ENCODE measurements at places on chromosomes 1 and 21.

DNA sequence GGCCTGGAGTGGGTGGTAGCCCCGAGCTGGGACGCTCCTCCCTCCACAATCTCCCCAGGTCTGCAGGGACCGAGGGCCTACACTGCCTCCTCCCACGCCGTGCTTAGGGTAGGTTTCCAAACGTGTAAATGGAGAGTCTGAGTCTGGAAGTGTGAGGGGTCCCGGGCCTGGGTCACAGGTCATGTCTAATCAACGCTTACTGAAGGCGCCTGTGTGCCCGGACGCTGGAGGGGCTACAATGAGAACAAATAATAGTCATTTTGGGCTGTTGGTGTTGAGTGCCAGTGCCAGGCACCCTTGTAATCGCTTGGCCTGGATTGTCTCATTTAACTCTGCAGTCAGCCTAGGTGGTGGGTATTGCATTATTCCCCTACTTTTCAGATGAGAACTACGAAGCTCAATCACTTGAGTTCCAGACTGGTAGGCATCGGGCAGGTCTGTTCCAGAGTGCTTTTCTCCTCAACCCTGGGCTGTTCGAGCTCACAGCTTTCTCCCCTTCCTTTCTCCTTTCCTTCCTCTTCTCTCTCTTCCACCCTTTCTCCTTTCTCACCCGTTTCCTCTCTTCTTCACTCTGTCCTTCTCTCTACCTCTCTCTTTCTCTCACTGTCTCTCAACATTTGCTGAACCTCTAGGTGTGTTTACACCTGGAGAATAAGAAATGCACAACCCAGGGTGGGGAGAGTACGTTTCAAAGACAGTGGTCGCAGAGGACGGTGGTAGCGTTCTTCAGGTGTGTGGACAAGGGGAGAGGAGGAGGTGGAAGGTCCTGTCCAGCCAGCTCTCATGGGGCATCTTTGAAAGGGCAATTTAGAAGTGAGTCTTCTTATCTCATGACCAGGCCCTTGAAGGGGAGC, 883 bp downstream of the SLC66A1 start:
- DNase-seq, result no peak

DNA sequence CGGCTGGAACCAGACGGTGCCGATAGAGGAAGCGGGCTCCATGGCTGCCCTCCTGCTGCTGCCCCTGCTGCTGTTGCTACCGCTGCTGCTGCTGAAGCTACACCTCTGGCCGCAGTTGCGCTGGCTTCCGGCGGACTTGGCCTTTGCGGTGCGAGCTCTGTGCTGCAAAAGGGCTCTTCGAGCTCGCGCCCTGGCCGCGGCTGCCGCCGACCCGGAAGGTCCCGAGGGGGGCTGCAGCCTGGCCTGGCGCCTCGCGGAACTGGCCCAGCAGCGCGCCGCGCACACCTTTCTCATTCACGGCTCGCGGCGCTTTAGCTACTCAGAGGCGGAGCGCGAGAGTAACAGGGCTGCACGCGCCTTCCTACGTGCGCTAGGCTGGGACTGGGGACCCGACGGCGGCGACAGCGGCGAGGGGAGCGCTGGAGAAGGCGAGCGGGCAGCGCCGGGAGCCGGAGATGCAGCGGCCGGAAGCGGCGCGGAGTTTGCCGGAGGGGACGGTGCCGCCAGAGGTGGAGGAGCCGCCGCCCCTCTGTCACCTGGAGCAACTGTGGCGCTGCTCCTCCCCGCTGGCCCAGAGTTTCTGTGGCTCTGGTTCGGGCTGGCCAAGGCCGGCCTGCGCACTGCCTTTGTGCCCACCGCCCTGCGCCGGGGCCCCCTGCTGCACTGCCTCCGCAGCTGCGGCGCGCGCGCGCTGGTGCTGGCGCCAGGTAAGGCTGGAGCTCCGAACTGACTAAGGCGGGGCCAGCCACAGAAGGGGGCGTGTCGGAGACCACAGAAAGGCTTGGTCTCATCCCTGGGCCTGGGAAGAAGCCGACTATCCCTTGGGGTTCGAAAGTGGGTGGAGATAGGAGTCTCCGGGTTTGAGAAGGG, 486 bp downstream of the SLC27A3 start:
- peak; percentile 81 for DNase-seq

- no peak for DNase-seq
Measured at GRCh38 chr1:24864370-24864777, 65.7 kb downstream of the RUNX3 start.

GRCh38 chr1:167499664-167500101, 18.6 kb downstream of the CD247 start:
- DNase-seq, result peak; percentile 45

DNA sequence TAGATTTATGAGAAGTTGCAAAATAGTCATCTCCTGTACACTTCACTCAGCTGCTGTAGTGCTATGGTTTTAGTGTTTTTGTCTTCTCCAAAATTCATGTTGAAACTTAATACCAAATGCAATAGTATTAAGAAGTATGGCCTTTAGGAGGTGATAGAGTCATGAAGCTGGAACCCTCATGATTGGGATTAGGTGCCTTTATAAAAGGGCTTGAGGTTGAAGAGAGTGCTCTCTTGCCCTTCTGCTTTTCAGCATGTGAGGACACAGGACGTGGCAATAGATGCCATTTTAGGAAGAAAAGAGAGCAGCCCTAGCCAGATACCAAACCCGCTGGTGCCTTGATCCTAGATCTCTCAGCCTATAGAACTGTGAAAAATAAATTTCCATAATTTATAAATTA, 87.6 kb downstream of the CTH start:
- no peak for DNase-seq

- DNase-seq, result no peak
Measured at GRCh38 chr1:227791425-227792143, 23.9 kb upstream of the PRSS38 start.

DNA sequence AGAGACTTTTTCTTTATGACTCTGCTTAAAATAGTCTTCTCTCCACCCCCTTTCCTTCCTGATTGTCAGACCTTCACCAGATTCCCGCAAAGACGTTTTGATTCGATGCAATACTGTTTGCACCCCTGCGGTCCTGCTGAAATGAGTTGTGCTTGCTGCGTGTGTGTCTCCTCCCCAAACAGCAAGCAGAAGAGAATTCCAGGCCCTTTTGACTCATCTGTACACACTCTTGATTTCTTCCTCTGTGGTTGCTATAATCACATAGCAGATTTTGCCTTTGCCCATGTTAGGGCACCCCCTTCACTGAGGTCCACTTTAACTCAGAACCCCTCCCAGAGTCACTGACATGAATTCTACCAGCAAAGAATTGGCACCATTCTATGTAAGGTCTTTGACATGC, 136.5 kb downstream of the ZZZ3 start:
- DNase-seq, result no peak

GRCh38 chr1:67579623-67580394, 105.2 kb upstream of the GADD45A start:
- DNase-seq, result no peak

- DNase-seq, result no peak
Measured at GRCh38 chr1:97806326-97806725, 114.5 kb downstream of the DPYD start.

GRCh38 chr1:55775007-55775406, 559.8 kb upstream of the USP24 start:
- no peak for DNase-seq

DNA sequence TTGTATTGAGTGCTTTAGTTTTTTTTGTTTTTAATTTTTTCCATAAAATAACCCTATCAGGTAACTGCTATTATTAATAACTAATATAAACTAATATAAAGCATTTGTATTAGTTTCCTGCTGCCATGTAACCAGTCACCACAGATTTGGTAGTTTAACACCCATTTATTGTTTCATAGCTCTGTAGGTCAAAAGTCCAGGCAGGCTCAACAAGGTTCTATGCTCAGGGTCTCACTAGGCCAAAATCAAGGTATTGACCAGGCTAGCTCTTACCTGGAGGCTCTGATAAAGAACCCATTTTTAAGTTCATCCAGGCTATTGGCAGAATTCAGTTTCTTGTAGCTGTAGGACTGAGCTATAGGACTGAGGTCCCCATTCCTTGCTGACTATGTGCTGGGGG, 189.4 kb downstream of the DAB1 start:
- no peak for DNase-seq

- DNase-seq, result no peak
Measured at GRCh38 chr1:3021801-3022401, 634 bp downstream of the ACTRT2 start.

- DNase-seq, result no peak
Measured at GRCh38 chr21:41955516-41955915, 1.7 kb upstream of the C2CD2 start.

- peak; percentile 50 for DNase-seq
Measured at GRCh38 chr21:42232176-42232825, 13.4 kb downstream of the ABCG1 start.

GRCh38 chr1:151108331-151108730, 37.8 kb downstream of the GABPB2 start:
- DNase-seq, result no peak

DNA sequence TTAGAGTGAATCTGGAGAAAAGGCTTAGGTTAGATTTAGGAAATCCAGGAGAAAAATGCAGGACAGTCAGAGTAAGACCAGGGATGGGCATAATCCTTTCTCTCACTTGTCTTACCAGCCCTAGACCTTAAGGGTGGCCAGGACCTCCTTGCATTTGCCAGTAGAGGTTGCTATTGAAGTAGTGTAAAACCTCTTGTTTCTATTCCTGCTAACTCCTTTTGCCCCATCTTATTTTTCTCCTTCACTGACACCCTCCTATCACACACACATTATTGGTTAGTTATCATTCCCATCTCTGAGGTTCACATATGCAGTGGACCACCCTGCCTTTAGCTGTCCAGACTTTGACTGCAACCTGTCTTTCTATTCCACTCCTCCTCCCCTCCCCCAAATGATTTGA, 75.0 kb upstream of the MACF1 start:
- DNase-seq, result no peak

DNA sequence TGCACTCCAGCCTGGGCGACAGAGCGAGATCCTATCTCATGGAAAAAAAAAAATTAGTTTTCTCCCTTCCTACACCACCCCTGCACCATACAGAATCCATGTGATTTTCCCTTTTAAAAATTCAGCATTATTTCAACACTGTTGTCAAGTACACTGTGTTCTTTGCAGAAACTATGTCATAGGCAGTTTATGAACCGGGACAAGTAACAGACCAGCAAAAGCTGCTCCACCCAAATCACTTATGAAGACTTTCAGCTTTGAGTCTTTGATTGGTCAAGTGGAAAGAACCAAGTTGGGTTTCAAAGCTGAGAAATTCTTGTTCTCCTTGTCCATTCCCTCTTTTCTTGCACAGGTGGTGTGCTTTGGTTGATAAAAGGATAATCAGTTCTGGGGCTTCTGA, 173.0 kb downstream of the CDC7 start:
- DNase-seq, result no peak

GRCh38 chr1:165828103-165828668, 772 bp downstream of the UCK2 start:
- peak; percentile 48 for DNase-seq

- DNase-seq, result no peak
Measured at GRCh38 chr21:28445141-28445830, 547.4 kb downstream of the LTN1 start.

GRCh38 chr1:54229281-54229891, 29.4 kb downstream of the MRPL37 start:
- peak; percentile 17 for DNase-seq

GRCh38 chr1:178846306-178846705, 24.6 kb downstream of the ANGPTL1 start:
- DNase-seq, result no peak

GRCh38 chr1:210758761-210759160, 375.2 kb downstream of the KCNH1 start:
- DNase-seq, result no peak

- no peak for DNase-seq
Measured at GRCh38 chr1:110545492-110545891, 26.5 kb upstream of the KCNA10 start.

GRCh38 chr21:37449302-37449937, 82.8 kb downstream of the DYRK1A start:
- DNase-seq, result no peak

- DNase-seq, result no peak
Measured at GRCh38 chr1:24327891-24328290, 8.7 kb downstream of the GRHL3 start.

GRCh38 chr1:101323535-101323934, 86.7 kb downstream of the S1PR1 start:
- DNase-seq, result no peak

- DNase-seq, result no peak
Measured at GRCh38 chr1:217861658-217862057, 230.5 kb downstream of the SPATA17 start.

DNA sequence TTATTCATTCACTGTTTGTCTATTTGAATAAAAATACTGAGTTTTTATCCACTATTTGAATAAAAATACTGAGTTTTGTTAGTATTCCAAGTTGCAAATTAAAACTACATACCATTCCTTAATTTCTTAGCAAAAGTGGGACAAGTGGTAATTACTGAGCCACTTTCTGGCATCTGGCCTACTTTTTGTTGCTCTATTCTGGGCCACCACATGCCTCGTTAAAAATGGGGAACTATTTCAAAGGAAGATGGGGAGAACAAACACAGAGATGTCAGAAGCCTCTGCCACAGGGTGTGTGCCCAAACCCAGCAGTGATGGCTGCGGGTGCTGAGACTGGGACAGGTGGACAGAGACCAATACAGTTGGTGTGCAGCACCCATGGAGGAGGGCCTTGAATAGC, 14.6 kb downstream of the PIGP start:
- no peak for DNase-seq

DNA sequence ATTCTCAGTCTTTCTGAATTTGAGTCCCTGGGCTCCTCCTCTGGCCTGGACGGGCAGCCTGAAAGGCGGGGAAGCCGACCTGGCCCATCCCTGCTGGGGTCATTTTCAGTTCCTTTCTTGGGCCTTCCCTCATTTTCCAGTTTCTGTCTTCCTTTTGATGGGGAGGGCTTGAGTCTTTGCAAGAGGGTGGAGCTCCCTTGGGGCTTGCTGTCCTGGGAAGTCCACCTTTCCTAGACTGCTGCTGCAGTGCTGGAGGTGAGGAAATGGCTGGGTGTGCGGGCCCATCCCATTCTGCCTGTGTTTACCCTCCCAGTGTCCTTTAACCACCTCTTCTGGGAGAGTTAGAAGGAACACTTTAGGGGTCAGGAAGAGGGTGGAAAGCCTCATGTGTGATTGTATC, 40.4 kb upstream of the SYNC start:
- no peak for DNase-seq

- no peak for DNase-seq
Measured at GRCh38 chr1:88111816-88112215, 572.3 kb upstream of the PKN2 start.

DNA sequence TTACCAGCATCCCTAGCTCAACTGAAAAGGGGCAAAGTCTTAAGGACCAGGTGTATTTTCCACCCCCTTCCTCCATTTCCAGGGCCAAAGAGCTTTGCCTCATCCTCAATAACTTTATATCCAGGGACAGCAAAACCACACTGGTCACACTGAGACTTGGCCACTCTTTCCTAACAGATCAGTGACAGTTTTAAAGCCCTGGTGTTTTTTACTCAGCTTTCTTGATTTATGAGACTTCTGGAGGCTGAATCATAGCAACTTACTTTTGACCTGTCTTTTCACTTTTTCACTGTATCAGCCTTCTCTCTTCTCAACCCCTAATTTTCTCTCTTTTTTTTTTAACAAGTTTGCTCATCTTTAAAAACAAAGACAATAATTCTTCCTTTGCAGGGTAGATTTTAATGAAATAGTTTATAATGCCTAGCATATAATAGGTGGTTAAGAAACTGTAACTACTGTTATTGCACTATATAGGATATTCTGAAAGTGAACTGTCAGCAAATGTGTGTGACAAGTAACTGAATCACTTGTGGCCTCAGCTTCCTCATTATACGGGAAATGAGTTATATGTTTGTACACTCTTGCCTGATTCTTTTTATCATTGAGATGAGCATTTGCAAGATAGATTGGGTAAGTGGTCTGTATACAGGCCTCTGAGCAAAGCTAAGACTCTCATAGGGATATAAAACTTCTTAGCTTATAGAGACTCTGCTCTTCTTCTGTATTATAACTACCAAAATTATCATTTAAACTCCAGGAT, 19.7 kb upstream of the DYNLT5 start:
- DNase-seq, result no peak

Measured in CD4-positive, alpha-beta T cell treated with Interleukin-6 for 4 hours (primary cell).